ENCODE measurements at places on chromosomes 7 and 10.
A peak's percentile ranks its signal among the peaks of the same experiment; 100 is the strongest.

DNA sequence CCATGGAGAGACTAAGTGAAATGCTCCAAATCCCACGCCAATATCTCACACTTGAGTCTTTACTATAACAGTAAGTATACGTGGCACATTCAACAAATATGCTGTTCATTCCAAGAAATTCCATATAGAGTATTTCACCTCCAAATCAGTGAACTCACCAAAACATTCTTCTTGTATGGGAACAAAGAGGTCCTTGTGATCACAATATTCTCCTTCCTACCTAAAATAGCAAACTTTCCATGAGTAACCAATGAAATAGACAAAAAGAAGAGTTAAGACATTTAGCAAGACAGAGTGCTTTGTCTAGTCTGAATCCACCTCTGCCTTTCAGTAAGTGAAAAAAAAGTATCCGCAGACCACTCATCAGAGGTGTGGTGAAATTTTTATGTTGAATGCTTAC lies 77.3 kb upstream of the NXPH1 start:
- H3K36me3 ChIP-seq: no peaks in the 10 kb centered on the region
- H3K4me1 ChIP-seq: peaks cover 9% of the 10 kb centered on the region
- H3K27ac ChIP-seq: no peak overlapping the region
- no peak overlapping the region for H3K4me3 ChIP-seq
- peaks cover 5% of the 10 kb centered on the region for H3K27me3 ChIP-seq

DNA sequence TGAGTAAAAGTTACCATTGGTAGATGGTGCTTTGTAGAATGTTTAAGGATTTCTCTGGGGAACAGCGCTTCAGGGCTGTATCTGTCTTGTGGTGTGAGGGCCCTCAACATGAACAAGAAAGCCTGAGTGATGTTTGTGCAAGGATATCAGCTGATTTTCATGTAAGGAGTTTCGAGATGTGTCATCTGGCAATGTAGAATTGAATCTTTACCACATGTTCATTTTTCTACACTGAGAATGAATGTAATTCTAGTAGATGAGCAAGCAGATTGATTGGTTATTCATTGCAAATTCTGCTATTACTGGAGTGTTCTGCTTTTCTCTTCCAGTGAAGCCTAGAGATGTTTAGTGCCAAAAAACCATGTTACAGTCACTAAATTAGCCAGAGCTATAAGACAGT lies 87.7 kb downstream of the ST7 start:
- no peak overlapping the region for H3K27ac ChIP-seq
- no peaks in the 10 kb centered on the region for H3K27me3 ChIP-seq
- peaks cover 3% of the 10 kb centered on the region for H3K36me3 ChIP-seq
- no peak for DNase-seq
- peaks cover 18% of the 10 kb centered on the region for H3K4me1 ChIP-seq

DNA sequence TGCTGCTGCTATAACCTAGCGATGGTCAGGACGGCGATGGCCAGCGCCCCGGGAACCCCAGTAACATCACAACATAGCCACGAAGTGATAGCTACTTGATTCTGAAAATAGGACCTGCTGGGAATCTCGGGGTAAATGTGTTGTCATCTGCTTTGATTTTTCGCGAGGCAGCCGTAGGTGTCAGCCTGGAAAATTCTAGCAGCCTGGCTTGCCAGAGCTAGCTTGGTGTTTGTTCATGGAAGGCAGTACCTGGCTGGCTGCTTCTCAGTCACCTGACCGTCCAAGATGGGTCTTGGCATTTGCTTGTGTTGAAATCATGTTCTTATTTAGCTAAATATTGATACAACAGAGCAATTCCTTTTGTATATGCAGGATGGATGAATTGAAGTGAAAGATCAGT lies 82.4 kb upstream of the BTBD16 start:
- no peak overlapping the region for H3K27ac ChIP-seq
- H3K4me1 ChIP-seq: peaks cover 3% of the 10 kb centered on the region
- no peaks in the 10 kb centered on the region for H3K27me3 ChIP-seq
- H3K36me3 ChIP-seq: no peaks in the 10 kb centered on the region
- DNase-seq: no peak
- H3K4me3 ChIP-seq: no peak overlapping the region

- no peaks in the 10 kb centered on the region for H3K36me3 ChIP-seq
- DNase-seq: no peak
- H3K4me1 ChIP-seq: peaks cover 4% of the 10 kb centered on the region
- no peak overlapping the region for H3K4me3 ChIP-seq
Observed at GRCh38 chr7:28156401-28156800, 24.2 kb downstream of the JAZF1 start.

DNA sequence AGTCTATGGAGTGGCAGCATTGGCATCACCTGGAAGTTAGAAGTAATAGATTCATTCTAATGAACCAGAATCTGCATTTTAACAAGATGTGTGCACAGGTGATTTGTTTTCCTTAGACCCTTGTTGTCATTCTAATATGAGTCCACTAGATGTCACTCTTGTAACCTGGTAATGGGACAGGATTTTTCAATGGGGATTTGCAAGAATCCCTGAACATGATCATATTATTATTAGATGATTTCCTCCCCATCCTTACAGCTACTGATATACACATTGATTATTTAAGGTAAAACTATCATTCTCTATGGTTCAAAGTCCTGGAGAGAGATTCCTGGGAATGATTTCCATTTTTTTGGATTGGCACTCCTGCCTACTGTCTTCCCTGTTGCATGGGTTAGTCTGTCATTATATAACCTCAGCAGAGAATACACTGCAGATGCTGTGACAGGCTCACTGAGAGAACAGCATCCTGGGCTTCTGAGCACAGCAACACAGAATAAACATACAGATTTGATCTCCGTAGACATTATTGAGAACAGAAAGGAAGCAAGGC lies 194.9 kb downstream of the SUGCT start:
- H3K27me3 ChIP-seq: no peaks in the 10 kb centered on the region
- peaks cover 4% of the 10 kb centered on the region for H3K36me3 ChIP-seq
- peak overlapping the region; percentile 76 for H3K27ac ChIP-seq
- no peak overlapping the region for H3K4me3 ChIP-seq

DNA sequence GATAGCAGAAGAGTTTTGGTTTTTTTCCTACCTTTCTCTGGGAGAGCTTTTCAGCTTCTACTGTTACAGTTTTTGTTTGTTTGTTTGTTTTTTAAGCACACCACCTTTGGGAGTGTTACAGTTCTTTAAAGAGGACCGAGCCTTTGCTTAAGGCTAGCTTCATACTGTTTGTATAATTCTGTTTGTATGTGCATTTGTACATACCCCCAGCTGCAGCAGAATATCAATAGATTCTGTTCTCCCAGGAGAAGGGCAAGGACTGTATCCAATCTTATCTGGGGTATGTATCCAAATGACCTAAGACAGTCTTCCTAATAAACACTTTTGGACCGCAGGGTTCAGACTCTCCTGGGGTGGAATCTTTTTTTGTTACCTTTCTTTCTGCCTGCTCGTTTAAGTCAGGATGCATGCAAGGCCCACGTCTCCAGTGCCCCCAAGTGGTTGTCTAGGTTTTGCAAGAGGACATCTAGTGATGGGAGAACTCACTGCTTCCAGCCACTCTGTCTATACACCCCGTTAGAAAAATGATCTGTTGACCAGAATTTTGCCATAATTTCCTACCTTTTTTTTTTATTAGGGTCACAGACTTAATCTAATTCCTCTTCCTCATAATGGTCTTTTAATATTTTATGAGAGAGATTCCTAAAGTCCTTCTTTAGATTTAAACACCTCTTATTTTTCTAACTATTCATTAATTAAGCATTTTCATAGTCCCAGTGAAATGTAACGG lies 23.9 kb downstream of the NRF1 start:
- peaks cover 1% of the 10 kb centered on the region for H3K4me1 ChIP-seq
- peak; percentile 48 for DNase-seq
- peaks cover 7% of the 10 kb centered on the region for H3K36me3 ChIP-seq
- H3K4me3 ChIP-seq: no peak overlapping the region

DNA sequence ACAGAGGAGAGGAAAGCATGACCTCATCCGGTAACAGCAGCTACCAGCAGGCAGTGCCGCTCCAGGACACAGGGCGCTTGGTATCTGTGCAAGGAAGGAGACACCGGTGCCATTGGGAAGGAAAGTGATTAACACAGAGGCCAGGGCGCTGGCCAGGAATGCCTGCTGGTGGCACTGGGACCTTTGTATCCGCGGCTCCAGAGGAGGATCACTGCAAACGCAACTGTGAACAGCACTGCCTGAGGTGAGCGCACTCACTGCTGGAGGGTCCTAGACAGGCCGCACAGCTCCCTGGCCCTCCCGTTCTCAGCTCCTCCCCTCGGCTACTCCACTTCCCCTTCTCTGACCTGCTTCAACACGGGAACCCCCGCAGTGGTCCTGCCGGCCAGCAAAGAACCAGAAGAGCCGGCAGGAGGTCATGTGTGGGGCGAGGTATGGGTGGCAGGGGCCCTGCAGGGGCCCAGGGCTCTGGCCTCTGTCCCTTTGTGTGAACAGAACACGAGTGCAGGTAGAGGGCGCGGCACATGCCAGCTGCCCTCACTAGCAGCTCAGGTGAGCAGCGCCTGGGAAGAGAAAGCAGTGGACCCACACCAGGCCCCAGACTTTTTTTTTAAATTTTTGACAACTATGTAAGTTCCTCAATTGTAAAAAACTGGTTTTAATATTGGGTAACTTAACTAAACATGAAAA lies 107.6 kb downstream of the VIPR2 start:
- H3K4me3 ChIP-seq: no peak overlapping the region
- no peak overlapping the region for H3K27ac ChIP-seq
- peaks cover 23% of the 10 kb centered on the region for H3K4me1 ChIP-seq
- no peak for DNase-seq

DNA sequence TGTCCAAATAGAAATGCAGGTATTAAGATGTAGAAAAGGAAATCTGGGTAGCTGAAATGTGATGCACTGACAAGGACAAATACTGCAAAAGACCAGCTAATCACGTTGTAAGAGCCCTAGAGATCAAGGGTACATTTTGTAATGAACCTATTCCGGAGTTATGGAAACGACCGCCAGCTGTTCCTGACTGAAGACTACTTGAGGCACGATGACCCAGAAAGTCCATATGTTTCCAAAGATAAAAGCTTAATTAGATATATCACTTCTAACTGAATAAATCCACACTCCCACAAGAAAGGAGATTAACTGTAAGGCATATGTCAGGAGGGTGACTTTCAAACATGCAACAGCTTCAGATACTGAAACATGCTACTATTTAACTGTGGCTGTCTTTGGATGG lies 253.5 kb downstream of the NSUN6 start:
- H3K4me3 ChIP-seq: no peak overlapping the region
- no peak for DNase-seq
- H3K36me3 ChIP-seq: no peaks in the 10 kb centered on the region
- H3K27ac ChIP-seq: no peak overlapping the region

GRCh38 chr7:143289421-143289820 lies 1.3 kb downstream of the CASP2 start:
- peaks cover 25% of the 10 kb centered on the region for H3K36me3 ChIP-seq
- peak overlapping the region; percentile 90 for H3K4me3 ChIP-seq
- peak overlapping the region; percentile 95 for H3K27ac ChIP-seq
- H3K27me3 ChIP-seq: no peaks in the 10 kb centered on the region
- DNase-seq: no peak

- no peak overlapping the region for H3K27ac ChIP-seq
- H3K4me1 ChIP-seq: peaks cover 20% of the 10 kb centered on the region
- H3K4me3 ChIP-seq: no peak overlapping the region
- no peak for DNase-seq
Observed at GRCh38 chr7:133121175-133121844, 39.4 kb upstream of the CHCHD3 start.

DNA sequence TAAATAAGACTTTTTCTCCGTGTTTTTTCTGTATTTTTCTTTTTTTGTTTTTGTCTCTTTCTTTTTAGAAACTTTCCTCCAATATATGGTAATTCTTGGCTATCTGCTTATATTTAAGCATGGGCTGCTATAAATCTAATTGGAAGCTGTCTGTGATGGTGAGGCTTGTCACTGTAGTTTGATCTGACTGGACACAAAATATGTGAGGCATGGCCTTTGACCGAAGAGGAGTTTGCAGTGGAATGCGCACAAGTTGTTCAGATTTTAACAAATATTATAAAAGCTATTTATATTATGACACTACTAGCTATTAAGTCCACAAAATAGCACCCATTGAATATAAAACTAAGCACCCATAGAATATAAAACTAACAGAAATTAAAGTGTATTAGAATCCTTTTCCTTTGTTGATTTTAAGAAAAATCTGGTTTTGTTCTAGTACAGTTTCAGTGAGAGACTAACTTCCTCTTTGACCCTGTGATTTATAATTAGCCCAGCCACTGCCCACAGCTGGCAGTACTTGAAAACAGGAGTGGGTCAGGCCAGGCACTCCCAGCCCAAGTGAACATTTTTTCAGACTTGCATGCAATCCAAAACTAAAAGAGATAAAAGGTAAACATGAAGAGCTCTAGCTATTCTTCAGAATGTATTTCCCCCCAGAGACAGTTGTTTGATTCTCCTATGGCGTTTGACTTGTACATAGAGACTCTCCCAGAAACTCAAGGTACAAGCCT lies 69.9 kb upstream of the FGL2 start:
- H3K27ac ChIP-seq: no peak overlapping the region
- H3K4me1 ChIP-seq: no peaks in the 10 kb centered on the region
- DNase-seq: no peak
- H3K27me3 ChIP-seq: no peaks in the 10 kb centered on the region

DNA sequence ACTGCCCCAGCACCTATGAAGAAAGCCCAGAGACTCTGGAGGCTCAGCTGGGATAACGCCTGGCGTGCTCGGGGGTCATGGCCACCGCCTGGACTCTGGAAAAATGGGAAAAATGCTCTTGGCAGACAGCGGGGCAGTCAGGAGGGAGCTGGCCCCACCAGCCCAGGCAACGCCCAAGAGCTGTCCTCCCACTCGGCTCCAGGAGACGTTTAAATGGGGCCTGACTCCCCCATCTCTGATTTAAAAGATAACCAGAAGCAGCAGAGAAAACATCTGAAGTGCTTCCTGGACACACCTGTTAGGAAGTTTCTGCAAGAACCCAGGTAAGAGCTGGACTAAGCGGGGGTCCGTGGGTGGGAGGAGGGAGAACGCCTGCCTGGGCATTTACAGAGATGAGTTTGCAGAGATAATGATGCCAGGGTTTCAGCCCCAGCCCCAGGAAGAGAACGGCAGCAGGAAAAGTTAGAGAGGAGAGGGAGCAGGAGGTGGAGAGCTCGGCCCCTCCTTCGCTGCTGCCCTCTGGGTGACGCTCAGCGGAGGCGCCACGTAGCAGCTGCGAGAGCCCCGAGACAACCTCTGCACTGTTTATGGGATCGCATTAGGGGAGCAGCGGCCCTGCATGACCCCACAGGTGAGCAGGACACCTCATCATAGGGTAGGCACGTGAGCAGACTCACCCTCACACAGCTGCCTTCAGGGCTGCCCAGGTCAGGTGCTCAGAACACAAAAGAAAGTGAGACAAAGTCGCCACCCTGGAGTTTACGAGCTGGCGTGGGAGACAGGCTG lies 83.5 kb upstream of the INSIG1 start:
- DNase-seq: no peak
- H3K27ac ChIP-seq: peak overlapping the region; percentile 97
- H3K36me3 ChIP-seq: no peaks in the 10 kb centered on the region
- H3K4me3 ChIP-seq: peak overlapping the region; percentile 73
